CD4-positive, alpha-beta T cell treated with Interleukin-6 at 100 ng/mL for 8 hours (primary cell): ENCODE measurements at places on chromosomes 3 and 15.

- no peak for DNase-seq
These were observed 166.9 kb upstream of the IL12A start for GRCh38 chr3:159821736-159822135.

- DNase-seq, result no peak
These were observed 733.7 kb upstream of the CFAP20DC start for GRCh38 chr3:59783468-59783988.

DNA sequence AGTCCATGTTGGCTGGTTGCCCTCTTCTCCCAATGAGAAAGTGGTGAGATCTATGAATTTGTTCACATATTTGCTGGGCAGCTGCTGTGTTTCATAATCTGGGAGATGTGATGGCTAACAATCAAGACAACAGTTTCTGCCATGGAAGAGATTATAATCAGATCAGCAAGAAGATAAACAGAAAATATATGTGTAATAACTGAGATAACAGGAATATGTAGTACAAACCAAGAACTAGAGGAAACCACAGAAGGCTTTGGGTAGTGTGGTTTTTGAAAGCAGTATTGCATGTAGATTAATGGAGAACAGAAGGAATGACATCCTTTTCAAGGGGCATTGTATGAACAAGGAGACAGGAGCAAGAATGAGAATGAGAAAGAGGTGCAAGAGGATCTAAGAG is 12.2 kb upstream of the CSTA start:
- DNase-seq, result no peak

DNA sequence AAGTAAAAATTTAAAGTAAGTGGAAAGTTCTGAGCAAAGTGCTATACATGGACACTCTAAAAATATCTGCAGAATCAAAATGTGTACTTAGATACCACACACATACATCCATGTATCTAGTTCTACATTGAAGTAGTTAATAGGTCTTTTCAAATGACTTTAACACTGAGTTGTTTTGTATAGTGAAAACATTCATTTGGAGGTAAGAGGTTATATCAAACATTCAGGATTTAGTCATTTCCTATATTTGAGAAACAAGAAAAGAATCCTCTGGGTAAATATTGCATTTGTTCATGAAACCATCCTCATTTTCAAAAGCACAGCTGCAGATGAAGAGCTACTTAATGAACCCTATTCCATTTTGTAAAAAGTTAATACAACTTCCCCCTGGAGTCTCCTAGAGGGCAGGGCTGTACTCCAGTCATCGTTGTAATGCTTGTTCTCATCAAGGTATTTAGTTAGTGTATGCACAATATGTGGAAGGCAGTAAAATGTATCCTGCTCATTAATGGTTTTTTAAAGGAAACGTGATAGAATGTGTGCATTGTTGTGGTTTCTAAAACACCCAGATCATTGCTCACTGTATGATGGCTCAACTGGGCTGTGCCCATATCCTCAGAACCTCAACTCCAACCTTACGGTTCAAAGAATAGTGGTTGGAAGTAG is 26.2 kb downstream of the ARPP21 start:
- no peak for DNase-seq

GRCh38 chr3:12556690-12557472 is at the start of gene MKRN2:
TSS of gene MKRN2 (plus strand) at chr3:12557087. CDS start at chr3:12557151, 64 bp downstream.
- DNase-seq, result peak; percentile 78

DNA sequence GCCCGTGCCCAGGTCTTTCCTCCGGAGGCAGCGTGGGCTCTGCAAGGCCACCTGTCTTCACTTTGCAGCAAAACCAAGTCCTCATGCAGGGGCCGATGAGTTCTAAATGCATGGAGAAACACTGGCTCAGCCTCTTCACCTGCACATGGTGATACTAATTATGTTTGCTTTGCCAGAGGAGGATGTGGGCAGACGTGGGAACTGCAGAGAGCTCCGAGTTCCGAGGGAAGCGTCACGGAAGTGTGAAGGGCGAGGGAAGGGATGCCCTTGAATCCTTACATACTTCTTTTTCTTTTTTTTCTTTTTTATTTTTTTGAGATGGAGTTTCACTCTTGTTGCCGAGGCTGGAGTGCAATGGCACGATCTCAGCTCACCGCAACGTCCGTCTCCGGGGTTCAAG is 74.8 kb downstream of the GABRG3 start:
- DNase-seq, result no peak

DNA sequence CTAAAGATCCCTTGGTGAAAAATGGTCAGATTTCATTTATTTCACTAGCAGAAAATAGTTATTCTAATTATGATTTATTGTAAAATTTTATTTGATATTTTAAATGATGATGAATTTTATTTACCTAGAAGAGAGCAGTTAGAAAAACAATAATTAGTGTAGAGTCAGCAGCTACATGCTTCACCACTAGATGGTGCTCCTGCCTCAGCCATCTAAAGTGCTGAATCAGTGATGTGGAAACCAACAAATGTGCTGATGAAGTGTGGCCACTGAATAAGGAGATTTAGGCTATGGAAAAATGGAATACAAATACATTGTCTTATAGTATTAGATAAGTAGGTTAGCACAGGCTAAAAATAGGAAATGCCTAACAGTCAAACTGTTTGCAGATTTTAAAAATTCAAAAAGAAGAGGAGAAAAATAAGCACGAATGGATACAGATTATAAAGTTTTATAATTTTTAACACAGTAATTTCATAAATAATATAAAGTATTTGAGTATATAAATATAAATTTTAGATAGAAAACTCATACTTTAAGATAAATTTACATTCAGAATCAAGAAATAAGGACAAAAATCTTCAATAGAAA is 109.8 kb downstream of the PPP2R3A start:
- DNase-seq, result peak; percentile 69

DNA sequence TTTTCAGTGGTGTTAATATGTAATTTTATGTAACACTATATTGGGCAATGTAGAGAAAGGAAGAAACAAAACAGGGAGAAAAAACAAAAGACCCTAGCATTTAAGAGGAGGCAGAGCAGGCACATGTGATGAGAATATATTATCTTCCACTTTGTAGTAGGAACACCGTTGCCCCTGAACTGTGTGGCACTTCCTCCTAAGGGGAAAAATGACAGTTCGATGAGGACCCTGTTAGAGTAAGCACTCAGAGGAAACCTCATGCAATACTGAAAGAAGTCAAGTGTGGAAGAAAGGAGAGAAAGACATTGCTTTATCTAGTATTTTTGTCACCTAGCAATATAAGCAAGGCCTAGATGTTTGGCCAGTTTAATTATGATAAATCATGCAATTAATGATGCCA is 32.2 kb downstream of the ARPP21 start:
- DNase-seq, result no peak

- no peak for DNase-seq
These were observed 65.3 kb downstream of the FAIM start for GRCh38 chr3:138673641-138674530.

DNA sequence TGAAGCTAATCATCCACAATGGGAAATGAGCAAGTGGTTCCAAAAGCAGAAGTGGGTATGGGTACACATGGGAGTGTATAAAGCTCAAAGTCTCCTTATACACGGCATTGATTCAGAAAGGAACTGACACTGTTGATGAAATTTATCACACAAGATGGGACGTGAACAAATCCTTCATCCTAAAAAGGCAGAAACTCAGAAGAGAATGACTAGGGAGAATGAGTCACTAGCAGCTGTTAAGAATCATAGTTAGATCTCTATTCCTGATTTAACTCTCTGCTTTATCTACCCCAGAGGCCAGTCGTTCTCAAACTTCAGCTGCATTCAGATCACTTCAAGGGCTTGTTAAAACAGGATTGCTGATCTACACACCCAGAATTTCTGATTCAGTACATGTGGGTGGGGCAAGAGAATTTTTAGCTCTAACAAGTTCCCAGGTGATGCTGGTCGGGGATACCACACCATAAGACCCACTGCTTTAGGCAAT is 97.7 kb upstream of the PHLDB2 start:
- DNase-seq, result no peak

- no peak for DNase-seq
These were observed 75.0 kb downstream of the TTBK2 start for GRCh38 chr15:42845581-42845980.

- DNase-seq, result no peak
These were observed 602.6 kb downstream of the PYDC2 start for GRCh38 chr3:192063570-192063969.

DNA sequence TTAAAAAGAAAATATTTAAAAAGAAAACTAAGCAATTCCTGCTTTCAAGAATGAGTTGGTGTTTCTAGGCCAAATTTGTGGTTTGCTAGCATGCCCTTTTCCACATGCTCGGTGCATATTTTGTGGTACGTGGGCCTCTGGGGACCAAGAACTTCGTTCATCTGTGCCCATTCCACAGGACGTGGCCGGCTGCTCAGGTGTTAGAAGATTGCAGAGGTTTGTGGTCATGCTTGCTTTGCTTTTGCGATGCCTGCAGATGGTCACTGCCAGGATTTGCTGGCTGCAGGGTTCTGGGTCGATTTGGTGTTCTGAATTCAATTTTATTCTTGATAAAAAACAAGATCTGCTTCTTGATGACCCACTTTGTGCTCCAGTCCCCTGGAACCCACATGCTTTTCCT is 7.5 kb downstream of the PSTPIP1 start:
- DNase-seq, result no peak

GRCh38 chr3:59880717-59881116 is 830.9 kb upstream of the CFAP20DC start:
- DNase-seq, result no peak

DNA sequence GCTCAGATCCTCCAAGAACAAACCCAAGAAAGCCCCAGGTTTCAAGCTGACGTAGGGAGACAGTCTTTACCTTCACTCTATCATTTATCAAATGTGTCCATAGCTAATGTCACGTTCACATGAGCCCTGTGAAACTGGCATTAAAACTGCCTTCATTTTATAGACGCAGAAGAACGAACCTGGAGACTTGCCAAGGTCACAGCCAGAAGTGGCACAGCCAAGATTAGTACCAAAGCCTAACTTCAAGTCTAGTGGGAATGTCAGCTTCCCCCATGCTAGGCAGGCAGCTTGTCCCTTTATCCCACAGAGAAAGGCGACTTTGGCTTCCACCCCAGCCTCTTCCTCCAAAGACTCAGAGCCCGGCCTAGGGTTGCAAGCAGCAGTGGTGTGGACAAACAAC is 517.2 kb downstream of the SHQ1 start:
- no peak for DNase-seq

DNA sequence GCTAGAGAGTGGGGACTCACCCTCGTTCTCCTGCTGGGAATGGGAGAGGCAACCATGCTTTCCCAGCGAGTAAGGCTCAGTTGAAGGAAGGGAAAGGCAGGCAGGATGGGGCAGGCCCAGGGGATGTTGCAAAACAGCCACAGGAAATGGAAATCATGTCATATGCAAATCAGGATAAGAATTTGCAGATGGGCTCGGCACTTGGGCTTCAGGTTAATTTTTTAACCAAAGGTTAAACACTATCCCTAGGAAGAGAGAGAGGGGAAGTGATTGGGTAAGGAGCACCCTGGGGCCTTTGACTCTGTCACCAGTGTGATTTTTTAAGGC is 14.6 kb upstream of the PLA2G4E start:
- DNase-seq, result no peak

GRCh38 chr15:90213122-90213817 is 12.1 kb downstream of the SEMA4B start:
- DNase-seq, result no peak

DNA sequence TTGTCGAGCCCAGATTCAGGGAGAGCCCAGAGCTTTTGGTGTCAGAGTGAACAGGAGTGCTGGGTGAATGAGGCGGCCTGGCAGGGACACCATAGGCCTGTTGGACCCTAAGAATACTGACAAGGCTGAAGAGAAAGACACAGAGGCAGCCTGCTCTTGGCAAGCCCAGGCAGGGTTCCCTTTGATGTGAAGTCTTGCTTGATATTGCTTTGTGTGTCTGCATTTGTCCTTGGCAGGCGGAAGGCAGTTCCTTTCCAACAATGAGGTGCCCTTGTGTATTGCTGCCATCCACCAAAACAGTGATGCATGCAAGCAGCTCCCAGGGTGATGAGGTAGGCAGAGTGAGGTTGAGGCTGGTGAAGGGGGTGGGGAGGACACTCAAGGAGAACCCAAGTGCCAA is 152.7 kb upstream of the TSC22D2 start:
- DNase-seq, result no peak

DNA sequence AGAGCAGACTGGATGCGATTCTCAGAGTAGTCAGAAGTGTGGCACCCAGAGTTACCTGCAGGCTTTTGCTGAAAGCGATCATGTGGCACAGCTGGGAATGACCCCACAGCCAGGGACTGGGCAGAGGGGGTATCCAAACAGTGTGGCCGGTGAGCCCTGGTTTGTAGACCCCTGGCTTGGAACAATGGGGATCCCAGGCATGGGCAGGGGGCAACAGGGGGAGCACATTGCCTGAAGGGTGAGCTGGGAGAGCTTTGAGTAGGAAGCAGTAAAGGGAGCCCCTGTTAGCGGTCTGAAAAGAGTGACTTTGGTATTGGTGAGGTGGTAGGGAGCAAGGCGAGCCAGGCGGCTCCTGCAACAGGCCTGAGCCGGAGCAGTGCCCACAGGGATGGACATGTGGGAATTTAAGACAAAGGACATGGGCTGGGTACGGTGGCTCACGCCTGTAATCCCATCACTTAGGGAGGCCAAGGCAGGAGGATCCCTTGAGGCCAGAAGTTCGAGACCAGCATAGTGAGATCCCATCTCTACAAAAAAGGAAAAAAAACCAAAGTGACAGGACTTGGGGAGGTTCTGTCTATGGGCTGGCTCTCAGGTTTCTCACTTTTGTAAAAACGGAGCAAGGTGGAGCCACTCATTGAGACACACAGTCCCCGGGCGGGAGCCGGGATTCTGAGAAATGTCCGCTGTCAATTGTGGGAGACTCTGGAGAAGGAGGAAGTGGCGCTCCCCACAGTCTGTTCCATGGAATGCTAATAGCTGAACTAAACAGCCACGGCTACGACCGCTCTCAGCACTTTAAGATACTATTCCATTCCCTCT is 223.8 kb upstream of the LYSMD4 start:
- no peak for DNase-seq

DNA sequence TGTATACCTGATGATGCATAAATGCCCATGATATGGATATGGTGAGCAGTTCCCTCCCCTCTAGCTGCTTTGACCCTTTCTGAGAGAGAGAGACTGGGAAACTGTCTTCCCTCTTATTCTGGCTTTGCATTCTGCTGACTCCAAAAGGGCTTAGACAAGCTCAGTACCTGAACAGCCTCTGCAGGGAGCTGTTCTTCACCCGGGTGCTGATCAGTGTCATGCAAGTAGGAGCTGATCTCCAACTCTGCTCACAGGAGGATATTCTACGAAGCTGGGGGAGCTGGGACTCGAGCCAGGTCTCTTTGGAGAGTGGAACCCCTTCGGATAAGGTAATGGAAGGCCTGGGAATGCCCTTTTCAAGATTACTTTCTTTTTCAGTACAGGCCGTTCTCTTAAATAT is 237.1 kb downstream of the RYR3 start:
- no peak for DNase-seq

DNA sequence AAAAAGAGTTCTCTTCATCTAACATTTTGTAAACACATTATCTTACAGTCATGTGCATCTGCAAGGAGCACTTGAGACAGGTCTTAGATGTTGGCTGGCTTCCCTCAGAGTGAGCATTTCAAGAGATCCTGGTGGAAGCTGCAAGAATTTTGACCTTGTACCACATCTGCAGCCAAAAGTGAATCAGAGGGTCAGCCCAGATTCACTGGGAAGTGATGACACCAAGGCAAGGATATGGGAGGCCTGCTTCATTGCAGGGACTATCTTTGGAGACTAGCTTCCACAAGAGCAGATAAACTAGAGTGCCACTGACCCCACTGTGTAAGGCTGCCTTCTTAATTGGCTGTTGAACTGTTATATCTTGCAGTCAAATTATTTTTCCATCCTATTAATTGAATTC is 21.3 kb upstream of the GADL1 start:
- DNase-seq, result no peak

GRCh38 chr3:191792580-191792979 is 331.6 kb downstream of the PYDC2 start:
- DNase-seq, result no peak
